ENCODE measurements at places on chromosomes 16 and 17. TPM values are rescaled to one million over a fixed set of nuclear protein-coding genes. Genes with fewer than 3 reads are reported as not detected.

Gene GPT2
- 23.1 TPM for total RNA-seq

Gene MT1A
- 7.4 TPM for total RNA-seq

Gene BCL6B
- under 0.01 TPM for total RNA-seq

Gene CES4A
- 0.98 TPM for total RNA-seq

Gene MARVELD3
- 0.63 TPM for total RNA-seq

Gene ZNF23
- total RNA-seq: 2.9 TPM

Gene SUPT6H
- total RNA-seq: 44.5 TPM

Gene CCL18
- total RNA-seq: not detected

Gene SDR42E1
- 5.5 TPM for total RNA-seq

Gene CA7
- not detected for total RNA-seq

All from mesangial cell (primary cell).